ENCODE measurements at places on chromosomes 7 and 10.

GRCh38 chr10:101451261-101451660 is 97.3 kb downstream of the BTRC start:
- DNase-seq: no peak

DNA sequence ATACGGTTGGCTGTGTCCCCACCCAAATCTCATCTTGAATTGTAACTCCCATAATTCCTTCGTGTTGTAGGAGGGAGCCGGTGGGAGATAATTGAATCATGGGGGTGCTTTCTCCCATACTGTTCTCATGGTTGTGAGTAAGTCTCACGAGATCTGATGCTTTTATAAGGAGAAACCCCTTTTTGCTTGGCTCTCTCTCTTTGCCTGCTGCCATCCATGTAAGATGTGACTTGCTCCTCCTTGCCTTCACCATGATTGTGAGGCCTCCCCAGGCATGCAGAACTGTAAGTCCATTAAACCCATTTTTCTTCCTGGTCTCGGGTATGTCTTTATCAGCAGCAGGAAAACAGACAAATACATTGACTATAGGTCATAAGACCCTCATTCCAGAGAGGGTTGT is 15.9 kb upstream of the ST8SIA6 start:
- DNase-seq: no peak

- no peak for DNase-seq
These were observed 29.3 kb upstream of the BTBD16 start for GRCh38 chr10:122241836-122242235.

DNA sequence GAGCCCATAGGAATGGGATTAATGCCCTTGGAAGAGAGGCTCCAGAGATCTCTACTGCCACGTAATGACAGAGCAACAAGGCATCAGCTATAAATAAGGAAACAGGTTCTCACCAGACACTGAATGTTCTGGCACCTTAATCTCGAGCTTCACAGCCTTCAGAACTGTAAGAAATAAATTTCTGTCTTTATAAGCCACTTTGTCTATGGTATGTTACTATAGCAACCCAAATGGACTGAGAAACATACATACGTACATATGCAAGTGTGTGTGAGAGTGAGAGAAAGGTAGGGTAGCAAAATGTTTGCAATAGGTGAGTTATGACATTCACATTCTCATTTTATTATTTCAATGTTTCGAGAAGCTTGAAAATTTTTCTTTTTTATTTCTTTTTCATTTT is 22.1 kb upstream of the HTR5A start:
- DNase-seq: no peak

DNA sequence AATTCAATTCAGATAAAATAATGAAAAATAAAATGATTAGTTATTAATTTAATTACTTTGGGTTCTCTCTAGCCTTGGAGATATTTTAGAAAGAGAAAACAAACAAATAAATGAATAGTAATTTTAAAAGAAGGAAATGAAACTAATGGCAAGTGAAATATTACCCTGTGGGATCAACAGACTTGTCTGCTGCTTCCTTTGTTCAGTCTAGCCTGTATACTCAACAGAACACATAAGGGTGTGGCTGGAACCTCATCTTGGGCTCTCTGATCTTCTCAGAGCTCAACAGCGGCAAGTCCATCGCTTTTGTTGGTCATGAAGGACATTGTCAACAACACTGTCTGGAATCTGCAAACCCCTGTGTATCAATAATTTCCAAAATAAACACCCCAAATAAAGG is 904.9 kb downstream of the IPMK start:
- no peak for DNase-seq

DNA sequence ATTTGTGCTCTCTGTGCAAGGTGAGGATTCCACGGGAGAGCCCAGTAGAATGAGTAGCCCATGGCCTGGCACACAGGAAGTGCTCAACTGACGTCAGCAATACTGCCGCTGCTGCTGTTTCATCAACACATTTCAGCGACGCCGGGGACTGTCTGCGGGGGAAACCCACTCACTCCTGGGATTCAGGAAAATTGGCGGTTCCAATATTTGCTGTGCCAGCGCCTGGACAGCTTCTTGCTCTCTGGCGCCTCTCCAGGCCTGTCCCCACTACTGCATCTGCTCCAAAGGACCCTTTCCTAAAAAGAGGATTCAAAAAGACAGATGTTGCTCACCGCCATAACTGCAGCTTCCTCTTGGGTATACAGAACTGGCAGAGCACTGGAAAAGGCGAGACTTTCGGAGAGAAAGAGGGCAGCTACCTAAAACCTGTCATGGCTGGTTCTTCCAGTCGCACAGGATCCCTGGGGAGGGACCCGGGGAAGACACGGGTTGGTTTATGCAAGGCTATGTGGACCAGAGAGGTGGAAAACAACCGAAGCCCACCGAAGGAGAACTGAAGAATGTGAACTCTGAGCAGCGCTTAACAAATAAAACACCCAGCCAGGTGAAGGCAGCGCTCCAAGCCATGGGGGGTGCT is 39.7 kb upstream of the ENO4 start:
- no peak for DNase-seq

DNA sequence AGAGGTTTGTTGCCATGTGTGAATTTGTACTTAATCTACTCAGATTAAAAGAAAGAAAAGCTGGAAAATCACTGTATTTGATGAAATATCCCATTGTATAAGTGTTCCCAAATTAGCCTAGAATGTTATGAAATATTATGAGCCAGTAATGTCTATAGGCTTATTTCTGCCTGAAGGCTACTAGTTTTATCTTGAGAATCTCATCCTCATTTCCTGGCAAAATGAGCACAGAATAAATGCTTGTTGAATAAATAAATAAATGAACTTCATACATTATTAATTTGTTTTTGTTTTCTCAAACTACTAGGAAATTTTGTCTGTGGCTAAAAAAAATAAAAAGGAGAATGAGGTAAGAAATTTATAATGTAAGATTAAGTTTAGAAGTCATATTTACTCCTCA is 25.5 kb downstream of the HELLS start:
- no peak for DNase-seq

DNA sequence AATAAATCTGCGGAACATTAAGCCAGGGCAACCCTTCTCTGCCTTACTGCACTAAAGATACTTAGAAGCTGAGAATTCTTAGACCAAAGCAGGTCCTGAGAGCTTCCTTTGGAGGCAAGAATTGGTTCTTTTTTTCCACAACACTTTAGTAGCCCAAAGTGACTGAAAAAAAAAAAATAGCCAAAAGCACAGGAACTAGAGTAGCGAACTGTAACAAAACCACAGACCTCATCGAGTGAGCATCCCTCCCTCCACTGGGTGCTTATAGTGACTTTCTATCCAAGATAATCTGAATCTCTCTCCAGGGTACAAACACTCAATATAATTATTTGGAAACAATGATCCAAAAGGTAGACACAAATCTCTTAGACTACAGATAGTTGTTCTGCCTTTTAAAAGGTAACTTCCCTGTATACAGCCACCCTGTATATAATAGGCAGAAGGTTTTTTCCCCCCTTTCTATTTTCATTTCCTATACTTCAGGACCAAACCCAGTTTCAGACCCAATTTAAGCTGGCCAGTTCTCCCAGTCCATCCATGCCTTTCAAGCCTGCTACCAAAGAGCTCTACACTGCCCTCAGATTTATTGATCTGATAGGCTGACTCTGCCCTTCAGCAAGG is 31.6 kb upstream of the KCNIP2 start:
- no peak for DNase-seq

DNA sequence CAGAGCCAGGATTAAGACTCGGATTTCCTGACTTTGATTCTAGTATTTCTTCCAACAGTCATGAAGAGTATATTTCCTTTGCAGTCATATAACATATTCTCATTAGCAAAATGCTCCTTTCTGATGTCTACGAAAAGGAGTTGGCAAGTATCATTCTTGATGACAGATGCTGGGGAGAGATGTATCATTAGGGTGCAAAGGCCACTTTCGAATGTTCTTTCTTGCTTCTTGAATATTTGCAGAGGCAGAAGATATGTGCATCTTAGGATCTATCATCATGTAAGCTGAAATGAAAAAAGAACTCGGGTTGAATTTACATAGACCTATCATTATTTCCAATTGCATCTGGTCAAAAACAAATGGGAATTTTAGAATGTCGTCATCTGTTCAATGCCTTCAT is 294.4 kb downstream of the BAMBI start:
- no peak for DNase-seq

GRCh38 chr10:96587264-96588059 is 650 bp upstream of the TM9SF3 start:
- DNase-seq: peak; percentile 16

GRCh38 chr7:95632609-95633008 is 36.3 kb upstream of the PDK4 start:
- DNase-seq: no peak

DNA sequence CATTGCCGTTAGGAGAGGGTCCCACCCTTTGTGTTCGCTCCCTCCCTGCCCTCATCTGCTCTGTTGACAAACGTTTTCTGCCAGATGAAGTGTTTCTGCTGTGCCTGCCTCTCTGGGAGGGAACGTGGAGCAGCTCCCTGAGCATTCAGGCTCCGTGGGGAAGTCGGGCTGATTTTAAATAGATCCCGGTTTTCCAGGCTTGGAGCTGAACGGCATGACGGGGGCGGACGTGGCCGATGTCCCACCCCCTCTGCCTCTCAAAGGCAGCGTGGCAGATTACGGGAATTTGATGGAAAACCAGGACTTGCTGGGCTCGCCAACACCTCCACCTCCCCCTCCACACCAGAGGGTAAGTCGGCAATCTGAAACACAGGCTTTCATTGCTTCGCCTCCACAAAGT is 101.9 kb upstream of the NPS start:
- DNase-seq: no peak

DNA sequence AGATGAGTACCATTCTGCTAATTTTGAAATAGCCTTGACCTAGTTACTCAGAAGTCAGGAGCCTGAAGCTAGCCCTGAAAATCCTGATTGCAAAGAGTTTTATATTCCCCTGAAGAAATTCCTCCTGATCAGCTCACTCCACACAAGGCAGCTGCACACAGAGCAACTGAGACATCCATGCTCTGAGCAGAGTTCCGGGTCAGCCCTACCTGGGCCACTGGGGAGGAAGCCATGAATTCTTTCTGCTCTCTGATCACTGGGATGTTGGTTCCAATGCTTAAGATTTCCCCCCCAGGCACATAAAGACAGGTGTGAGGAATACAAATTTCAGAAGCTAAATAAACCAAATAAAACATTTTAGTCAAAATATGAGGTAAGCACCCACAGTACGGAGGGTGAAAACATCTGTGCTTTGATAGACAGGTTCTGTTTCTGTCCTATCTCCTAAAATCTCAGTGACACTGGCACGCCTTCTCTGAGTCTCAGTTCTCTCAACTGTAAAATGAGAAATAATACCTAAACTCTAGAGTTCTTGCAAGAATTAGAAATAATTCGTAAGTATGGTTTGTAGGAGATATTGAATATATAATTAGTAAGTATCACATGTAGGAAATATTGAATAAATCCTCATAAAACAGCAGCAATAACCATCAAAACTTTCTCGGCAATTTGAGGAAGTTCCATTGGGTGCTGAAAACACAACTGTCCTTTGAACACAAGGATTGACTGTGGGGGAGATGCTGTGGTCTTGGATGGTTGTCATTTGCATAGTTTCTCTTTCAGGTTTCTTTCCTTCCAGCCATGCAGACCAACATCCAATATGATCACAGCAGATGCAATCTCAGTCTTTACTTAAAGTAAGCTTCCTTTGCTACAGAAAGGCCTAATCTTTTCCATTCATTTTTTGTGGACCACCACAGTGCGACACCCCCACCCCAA is 133.0 kb upstream of the TNS3 start:
- DNase-seq: no peak

DNA sequence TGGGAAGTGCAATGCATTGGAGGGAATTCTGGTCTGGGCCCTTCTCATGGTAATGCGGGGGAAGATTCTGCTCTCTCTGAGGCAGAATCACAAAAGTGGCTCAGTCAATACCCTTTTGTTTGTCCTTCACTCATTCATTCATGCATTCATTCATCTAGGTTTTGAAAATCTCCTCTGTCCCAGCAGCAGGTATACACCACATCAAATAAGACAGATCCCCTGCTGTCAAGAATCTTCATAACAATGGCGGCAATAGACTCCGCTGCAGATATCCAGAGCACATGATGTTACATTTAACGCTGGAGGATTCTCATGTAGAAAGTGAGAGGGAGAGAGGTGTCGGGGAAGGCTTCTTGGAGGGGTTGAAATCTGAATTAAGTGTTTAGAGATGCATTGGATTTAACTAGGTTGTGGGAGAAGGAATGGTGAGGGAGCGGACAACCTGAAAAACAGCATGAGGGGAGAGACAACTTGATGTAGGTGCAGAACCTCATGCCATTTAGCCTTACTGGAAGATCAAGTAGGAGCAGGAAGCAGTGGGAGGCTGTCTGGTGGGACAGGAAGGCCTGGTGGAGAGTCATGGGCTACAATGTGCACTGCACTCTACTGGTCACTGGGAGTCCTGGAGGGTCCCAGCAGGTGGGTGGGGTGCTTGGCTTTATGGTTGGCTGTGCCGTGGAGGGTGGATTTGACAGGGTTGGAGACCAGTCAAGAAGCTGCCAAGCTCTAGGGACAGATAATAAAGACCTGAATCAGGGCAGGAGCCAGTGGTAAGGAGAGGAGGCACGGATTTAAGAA is 5.2 kb upstream of the FAM180A start:
- no peak for DNase-seq

Measured in frontal cortex (tissue), 4 donors.